ENCODE measurements at places on chromosomes 13 and 19.

DNA sequence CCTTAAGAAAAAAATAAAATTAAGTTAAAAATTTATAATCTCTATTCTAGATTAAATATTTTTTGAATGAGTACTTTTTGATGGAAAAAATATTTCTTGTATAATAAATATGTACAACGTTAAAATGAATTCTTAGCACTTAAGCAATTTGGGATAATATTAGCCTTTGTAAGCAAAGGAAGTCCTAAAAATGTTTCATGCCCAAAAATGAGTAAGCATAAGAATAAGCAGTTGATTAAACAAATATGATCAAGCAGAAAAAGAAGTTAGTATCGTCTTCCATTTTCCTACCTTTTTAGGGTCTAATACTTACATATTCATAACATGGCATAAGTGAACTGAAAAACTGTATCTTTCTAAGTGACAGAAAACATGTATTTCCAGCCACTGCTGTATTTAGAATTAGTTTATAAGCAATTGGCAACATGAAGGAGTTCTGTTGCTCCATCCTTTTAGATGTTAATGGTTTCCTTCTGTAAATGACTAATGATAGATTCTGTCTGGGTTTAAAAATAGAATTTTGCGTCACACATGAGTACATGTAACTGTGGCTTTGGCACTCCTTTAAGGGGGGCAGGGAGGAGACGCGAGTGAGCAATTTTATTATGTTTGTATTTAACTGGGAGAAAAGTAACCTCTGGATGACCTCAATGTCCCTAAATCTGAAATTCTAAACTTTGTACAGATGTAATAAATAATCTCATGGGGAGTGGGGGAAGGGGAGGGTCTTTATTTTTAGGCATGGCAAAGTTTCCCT is 237.4 kb downstream of the RGCC start:
- DNase-seq, result no peak

- DNase-seq, result no peak
These were observed 489.2 kb upstream of the NBEA start for GRCh38 chr13:34452831-34453230.

DNA sequence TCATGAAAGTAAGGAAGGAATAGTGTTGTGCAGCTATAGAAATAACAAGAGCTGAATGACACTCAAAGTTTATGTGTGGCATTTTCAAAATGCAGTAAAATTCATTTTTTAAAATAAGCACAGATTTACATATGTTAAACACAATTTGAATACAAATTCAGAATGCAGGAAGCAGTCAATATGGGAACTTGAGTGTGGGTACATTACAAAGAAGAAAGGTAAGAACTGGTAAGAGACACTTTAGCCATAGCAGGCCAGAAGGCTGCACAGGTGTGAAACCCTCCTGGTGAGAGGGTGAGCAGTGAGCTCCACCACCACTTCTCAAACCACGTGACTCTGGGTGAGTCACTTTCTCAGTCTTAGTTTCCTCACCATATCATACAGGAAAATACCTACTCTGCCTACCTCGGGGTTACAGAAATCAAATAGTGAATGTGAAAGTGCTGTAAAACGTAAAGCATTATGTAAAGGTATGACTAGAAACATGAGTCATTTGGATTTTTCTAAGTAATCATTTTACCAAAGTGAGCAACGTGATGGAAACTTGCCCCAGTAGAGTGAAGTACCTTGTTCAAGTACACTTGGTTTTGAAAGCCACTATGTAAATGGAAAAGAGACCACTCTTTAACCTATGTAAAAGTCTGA is 40.5 kb downstream of the USP12 start:
- no peak for DNase-seq

DNA sequence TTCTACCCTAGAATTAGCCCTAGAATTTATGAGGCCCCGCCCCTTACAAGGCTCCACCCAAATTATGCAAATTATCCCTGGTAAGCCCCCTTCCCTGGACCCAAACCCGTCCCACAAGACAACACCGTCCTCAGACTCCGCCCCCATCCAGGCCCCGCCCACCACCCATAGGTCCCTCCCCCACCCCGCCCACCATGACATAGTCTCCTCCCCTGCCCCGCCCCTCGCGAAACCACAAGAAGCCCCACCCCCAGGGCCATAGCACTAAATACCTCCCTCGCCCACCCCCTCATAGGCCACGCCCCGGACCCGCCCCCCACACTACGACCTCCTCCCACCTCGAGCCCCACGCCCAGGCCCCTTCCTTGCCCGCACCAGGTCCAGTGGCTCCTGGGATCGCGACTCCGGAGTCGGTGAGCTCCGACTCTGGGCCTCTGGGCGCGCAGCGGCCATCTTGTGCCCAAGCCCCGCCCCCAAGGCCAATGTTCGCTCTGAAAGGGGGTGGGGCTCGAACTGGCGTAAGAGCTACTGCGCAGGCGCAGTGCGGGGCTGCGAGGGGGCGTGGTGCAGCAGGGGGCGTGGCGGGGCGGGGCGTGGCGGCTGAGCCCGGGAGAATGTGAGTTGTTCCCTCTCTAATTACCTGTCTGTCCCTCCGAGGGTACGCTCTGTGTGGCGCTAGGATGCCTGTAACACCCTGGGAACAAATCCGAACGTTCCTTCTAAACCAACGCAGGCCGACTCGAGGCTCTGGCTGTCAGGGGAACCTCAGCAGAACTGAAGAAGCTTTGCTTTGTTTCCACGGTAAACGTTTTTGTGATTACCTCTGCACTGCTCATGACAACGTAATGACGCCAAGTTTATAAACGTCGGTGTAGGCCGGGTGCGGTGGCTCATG is at the start of gene ZNF784:
Gene ZNF784 (minus strand): TSS at position 458 of the 895 bp plus-strand sequence. CDS start 5 bp downstream, at position 453.
- peak; percentile 92 for DNase-seq

DNA sequence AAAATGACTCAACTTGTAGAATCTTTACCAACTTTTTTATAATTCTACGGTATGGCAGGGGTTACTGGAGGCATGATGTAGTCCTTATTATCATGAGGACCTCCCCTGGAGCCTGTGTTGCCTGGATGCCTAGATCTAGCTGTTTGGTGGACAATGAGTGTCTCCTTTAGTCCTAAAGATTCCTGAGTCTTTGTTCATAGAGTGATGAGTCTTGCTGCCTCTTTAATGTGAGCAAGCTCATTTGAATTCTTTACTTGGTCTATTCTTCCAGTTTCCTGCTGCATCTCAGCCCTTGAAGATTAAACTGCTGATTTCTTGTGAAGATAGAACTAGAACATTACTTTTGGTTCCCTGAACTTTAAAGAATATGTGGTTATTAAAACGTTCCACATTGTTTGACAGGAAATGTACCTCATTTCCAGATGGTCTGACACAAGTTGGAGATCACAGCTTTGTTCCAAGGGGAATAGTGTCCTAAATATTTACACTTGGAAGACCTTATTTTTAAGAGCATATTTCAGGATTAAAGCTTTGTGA is 51.9 kb downstream of the SLAIN1 start:
- no peak for DNase-seq

DNA sequence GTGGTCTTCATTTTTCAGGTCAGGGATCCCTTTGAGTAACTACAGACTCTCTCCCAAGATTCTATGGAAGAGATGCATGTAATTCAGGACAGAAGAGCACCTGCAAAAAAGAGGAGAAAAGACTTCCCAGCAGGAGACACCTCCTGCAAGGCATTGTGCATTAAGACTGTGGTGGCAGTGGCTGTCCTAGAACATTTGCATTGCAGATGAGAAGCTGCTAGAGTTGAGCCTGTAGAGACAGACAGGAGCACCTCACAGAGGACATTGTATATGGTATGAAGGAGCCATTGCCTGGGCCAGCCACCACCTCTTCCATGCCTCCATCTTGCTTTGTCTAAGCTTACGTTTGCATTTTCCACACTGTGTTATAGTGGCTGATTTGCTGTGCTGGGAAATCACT is 11.2 kb upstream of the MYO16 start:
- DNase-seq, result no peak
